ENCODE measurements at places on chromosomes 6 and 20. TPM values are rescaled to one million over a fixed set of nuclear protein-coding genes. Genes with fewer than 3 reads are reported as not detected.

GRCh38 chr20:4100679-4101078, 85.3 kb upstream of the RNF24 start:
- H3K27ac ChIP-seq, result no peak overlapping the region
- H3K36me3 ChIP-seq, result no peaks in the 10 kb centered on the region
- no peaks in the 10 kb centered on the region for H3K4me1 ChIP-seq

GRCh38 chr20:49858076-49858585, 45.5 kb downstream of the SLC9A8 start:
- no peak for DNase-seq
- H3K27me3 ChIP-seq, result no peaks in the 10 kb centered on the region
- no peak overlapping the region for H3K27ac ChIP-seq

- no peak overlapping the region for H3K27ac ChIP-seq
- H3K27me3 ChIP-seq, result no peaks in the 10 kb centered on the region
- DNase-seq, result no peak
- no peaks in the 10 kb centered on the region for H3K36me3 ChIP-seq
- H3K4me1 ChIP-seq, result no peaks in the 10 kb centered on the region
Measured at GRCh38 chr20:61940976-61941720, 124.5 kb downstream of the TAF4 start.

DNA sequence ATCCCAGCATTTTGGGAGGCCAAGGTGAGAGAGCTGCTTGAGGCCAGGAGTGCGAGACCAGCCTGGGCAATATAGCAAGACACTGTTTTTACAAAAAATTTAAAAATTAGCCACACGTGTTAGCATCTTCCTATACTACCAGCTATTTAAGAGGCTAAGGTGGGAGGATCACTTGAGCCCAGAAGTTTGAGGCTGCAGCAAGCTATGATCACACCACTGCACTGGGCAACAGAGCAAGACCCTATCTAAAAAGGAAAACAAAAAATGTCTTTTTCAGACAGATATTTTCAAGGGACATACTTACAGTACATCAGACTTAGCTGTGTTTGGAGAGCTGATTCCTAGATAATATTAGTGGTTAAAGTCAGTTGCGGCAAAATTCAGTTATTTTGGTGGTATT, 72.9 kb upstream of the XRN2 start:
- no peaks in the 10 kb centered on the region for H3K27me3 ChIP-seq
- H3K36me3 ChIP-seq, result no peaks in the 10 kb centered on the region
- no peak for DNase-seq
- H3K4me1 ChIP-seq, result peaks cover 31% of the 10 kb centered on the region

- DNase-seq, result no peak
- no peaks in the 10 kb centered on the region for H3K4me1 ChIP-seq
- no peak overlapping the region for H3K27ac ChIP-seq
- H3K27me3 ChIP-seq, result no peaks in the 10 kb centered on the region
- H3K4me3 ChIP-seq, result no peak overlapping the region
Measured at GRCh38 chr6:161622779-161623178, 348.9 kb upstream of the AGPAT4 start.

GRCh38 chr6:162099685-162100084, 627.9 kb downstream of the PRKN start:
- no peak overlapping the region for H3K4me3 ChIP-seq
- H3K4me1 ChIP-seq, result no peaks in the 10 kb centered on the region
- no peak for DNase-seq
- no peaks in the 10 kb centered on the region for H3K27me3 ChIP-seq

GRCh38 chr20:17646961-17647301, 35.1 kb downstream of the RRBP1 start:
- no peaks in the 10 kb centered on the region for H3K27me3 ChIP-seq
- peaks cover 4% of the 10 kb centered on the region for H3K36me3 ChIP-seq
- no peak for DNase-seq
- no peak overlapping the region for H3K4me3 ChIP-seq

DNA sequence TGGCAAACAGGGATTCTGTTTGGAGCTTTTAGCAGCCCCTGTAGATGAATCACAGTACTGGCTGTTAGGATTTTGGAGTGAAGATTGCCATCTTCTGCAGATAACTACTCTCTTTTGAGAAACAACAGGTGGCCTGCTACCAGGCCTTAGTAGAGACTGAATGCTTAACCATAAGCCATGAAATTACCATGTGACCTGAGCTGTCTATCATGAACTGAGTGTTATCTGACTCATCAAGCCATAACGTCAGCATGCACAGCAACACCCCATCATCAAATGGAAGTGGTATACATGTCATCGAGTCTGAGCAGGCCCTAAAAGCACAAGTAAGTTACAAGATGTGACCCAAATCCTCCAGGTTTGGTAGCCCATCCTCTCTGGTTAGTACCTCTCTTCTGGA, 132.6 kb downstream of the GPR63 start:
- no peaks in the 10 kb centered on the region for H3K36me3 ChIP-seq
- H3K27ac ChIP-seq, result no peak overlapping the region
- DNase-seq, result no peak
- no peaks in the 10 kb centered on the region for H3K27me3 ChIP-seq

DNA sequence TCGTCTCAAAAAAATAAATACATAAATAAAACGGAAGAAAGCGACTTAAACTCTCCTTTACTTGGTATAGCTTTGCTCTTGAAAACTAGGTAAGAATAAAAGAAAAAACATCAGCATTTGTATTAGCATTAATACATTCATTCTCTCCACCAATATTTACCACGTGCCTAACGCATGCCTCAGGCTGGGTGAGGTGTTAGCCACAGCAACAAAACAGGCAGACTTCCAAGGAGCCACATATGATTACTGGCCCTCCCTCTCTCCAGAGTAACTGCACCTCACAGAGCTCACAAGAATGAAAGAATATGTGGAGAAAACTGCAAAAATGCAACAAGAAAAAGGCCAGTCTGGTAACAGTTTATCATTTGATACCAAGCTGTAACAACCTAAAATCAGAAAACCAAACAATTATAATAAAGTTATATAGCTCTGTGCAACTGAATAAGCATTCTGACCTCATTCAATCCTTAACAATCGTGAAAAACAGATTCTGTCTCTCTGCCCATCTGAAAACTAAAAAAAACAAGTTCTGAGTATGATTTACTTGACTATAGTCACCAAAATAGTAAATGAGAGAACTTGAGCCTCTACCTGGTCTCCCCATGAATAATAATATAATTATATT, 5.2 kb downstream of the NAPB start:
- H3K27me3 ChIP-seq, result no peaks in the 10 kb centered on the region
- DNase-seq, result no peak
- no peak overlapping the region for H3K4me3 ChIP-seq
- H3K4me1 ChIP-seq, result peaks cover 16% of the 10 kb centered on the region

DNA sequence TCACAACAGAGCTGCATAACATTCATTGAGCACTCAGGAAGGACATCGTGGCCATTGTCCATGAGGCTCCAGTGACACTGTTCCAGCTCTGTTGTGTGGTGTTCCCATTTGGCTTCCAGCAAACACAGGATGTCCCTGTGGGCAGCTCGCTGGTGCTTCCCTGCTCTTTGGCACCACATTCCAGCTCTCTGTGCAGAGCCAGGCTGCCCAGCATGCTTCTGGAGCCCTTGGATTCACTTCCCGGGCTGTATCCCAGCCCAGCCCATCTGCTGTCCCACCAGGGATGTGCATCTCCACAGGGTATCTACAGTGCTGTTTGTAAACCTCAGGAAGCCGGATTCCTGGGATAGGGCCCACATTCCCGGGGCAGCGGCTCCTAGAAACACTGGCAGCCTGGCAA, 57.2 kb downstream of the CTCFL start:
- no peak overlapping the region for H3K27ac ChIP-seq
- H3K4me3 ChIP-seq, result no peak overlapping the region
- no peaks in the 10 kb centered on the region for H3K36me3 ChIP-seq

GRCh38 chr6:157574851-157575424, 193.9 kb downstream of the ZDHHC14 start:
- no peak overlapping the region for H3K27ac ChIP-seq
- H3K4me3 ChIP-seq, result no peak overlapping the region
- DNase-seq, result no peak

DNA sequence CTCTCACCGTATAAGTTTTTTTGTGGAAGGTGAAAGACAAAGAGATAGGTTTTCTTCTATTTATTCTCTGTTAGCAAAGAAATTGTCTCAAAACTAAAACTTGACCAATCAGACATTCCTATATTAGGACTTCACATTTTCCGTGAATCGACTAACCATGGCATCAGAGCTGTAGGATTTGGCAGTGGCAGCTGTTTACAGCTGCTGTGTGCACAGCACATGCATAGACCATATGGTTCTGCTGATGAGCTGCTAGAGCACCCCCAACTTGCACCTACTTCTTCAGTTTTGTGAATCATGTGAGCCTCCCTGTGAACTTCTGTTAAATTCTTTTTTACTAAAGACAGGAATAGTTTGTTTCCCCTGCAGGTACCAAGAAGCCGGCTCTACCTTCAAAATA, 157.9 kb downstream of the RFX6 start:
- H3K4me3 ChIP-seq, result no peak overlapping the region
- no peaks in the 10 kb centered on the region for H3K27me3 ChIP-seq
- DNase-seq, result no peak
- no peaks in the 10 kb centered on the region for H3K4me1 ChIP-seq
- H3K36me3 ChIP-seq, result no peaks in the 10 kb centered on the region

DNA sequence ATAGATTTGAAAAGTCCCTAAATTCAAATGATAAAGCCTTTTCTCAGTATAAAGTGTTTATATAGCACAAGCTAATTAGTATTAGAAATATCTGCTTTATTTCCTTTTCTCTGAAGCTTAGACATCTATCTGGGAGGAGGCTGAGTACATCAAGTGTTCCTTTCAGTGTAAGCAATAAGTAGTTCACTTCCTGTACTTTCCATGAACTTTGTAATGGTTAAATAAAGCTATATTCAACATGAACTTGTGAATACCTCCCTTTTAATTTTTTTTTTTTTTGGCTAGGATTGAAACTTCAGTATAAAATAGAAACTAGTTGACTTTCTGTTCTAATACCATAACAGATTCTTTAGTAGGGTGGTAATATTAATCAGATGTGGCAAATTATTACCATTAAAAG, 190.9 kb downstream of the CENPW start:
- no peaks in the 10 kb centered on the region for H3K36me3 ChIP-seq
- no peaks in the 10 kb centered on the region for H3K4me1 ChIP-seq
- DNase-seq, result no peak
- H3K4me3 ChIP-seq, result no peak overlapping the region
- H3K27me3 ChIP-seq, result no peaks in the 10 kb centered on the region

- no peak overlapping the region for H3K4me3 ChIP-seq
- H3K4me1 ChIP-seq, result no peaks in the 10 kb centered on the region
- H3K36me3 ChIP-seq, result no peaks in the 10 kb centered on the region
- no peak overlapping the region for H3K27ac ChIP-seq
- no peaks in the 10 kb centered on the region for H3K27me3 ChIP-seq
Measured at GRCh38 chr6:12602951-12603672, 113.5 kb upstream of the PHACTR1 start.

DNA sequence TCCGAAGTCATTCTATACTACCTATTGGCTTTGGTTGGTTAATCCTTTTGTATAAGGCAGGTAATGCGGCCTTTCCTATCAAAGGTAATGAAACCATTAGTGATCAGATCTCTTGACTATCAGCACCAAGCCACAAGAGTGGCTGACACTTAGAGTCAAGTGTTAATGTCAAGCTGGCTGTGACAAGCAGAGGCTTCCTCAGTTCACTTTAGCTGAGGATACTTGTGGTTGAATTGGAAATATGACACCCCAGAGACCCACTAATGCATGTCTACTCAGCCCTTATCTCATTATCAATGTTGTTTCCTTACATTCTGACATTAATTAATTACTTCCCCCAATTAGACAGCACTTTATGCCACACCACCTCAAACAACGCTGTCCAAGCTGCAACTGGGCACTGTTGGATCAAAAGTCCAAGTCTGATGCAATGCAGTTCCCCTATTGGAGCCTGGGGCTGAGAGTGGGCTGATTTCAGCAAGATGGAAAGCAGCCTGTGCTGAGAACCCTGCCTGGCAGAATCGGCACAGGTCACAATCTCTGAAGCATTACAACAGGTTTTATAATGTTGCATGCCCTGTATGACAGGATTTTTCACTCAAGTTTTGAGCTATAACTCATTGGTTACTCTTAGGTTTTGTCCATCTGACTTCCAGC, 273.5 kb downstream of the COL12A1 start:
- H3K36me3 ChIP-seq, result no peaks in the 10 kb centered on the region
- no peak for DNase-seq
- no peaks in the 10 kb centered on the region for H3K4me1 ChIP-seq
- H3K4me3 ChIP-seq, result no peak overlapping the region
- H3K27me3 ChIP-seq, result no peaks in the 10 kb centered on the region

The EPHA7 gene
- 0.39 TPM for total RNA-seq

The SNAI1 gene
- total RNA-seq, result 14.1 TPM

The CST5 gene
- not detected for total RNA-seq

The MYH7B gene
- total RNA-seq, result 2.0 TPM

The GFRAL gene
- not detected for total RNA-seq

The BCAS1 gene
- total RNA-seq, result not detected

The SLC16A10 gene
- total RNA-seq, result 20.7 TPM

The LY6G5C gene
- total RNA-seq, result not detected
